M059J (cell line): ENCODE measurements at places on chromosomes 1 and 21. TPM values are rescaled to one million over a fixed set of nuclear protein-coding genes. Genes with fewer than 3 reads are reported as not detected.
A peak's percentile ranks its signal among the peaks of the same experiment; 100 is the strongest.

DNA sequence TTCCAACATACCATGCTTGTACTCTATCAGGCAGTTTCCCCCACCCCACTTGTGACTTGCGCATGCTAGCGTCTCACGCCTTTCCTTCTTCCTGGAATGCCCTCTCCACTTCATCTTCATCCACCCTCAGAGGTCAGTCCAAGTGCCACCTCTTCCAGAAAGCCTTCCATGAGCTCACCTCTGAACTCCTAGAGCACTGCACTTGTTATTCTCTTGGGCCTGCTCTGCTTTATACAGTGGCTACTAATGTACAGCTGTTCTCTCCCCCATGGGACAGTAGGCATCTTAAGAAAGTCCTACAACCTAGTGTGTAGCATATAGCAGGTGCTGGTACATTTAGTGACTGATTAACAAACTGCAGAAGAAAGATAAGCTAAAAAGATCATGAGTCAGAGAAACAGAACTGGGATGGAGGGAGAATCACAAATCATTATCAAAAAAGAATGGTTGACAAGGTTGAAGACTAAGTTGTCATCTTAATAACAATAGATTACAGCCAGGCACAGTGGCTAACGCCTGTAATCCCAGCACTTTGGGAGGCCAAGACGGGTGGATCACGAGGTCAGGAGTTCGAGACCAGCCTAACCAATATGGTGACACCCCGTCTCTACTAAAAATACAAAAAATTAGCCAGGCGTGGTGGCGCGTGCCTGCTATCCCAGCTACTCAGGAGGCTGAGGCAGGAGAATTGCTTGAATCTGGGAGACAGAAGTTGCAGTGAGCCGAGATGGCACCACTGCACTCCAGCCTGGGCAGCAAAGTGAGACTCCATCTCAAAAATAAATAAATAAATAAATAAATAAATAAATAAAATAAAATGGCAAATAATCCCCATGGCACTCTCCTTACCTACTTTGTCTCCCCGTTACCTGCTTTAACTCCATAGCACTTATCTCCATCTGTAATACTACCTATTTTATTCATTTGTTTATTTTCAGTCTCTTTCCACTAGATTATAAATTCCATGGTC lies 16.3 kb upstream of the TSPAN1 start:
- DNase-seq = no peak

The RNU1-4 gene
- not detected in 2 replicates for total RNA-seq

GRCh38 chr1:228405979-228406228 lies 731 bp downstream of the TRIM11 start:
- no peak for DNase-seq

The IL19 gene
- not detected in 2 replicates for total RNA-seq

DNA sequence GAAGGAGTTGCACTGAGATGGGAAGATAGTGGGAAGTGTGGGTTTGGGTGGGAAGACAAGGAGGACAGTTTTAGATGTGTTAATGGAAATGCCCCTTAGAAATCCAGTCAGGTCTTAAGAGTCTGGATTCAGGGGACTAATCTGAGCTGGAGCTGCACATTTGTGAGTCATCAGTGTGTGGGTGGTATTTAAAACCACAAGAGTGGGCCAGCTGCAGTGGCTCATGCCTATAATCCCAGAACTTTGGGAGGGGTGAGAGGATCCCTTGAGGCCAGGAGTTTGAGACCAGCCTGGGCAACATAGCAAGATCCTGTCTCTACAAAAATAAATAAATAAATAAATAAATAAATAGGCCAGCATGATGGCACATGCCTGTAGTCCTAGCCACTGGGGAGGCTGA lies 40.9 kb upstream of the SLC6A9 start:
- peak; percentile 88 for DNase-seq

DNA sequence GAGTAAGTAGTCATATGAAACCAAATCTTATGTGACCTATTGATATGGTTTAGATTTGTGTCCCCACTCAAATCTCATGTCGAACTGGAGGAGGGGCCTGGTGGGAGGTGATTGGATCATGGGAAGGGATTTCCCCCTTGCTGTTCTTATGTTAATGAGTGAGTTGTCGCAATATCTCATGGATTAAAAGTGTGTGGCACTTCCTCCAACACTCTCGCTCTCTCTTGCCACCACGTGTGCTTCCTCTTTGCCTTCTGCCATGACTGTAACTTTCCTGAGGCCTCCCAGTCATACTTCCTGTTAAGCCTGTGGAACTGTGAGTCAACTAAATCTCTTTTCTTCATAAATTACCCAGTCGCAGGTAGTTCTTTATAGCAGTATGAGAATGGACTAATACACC lies 241.2 kb downstream of the RGS7 start:
- DNase-seq = peak; percentile 34

The SLC1A7 gene
- total RNA-seq = 0.25 TPM in 1 of 2 replicates, not detected in the other
